ENCODE measurements at places on chromosomes 12 and 14.

GRCh38 chr12:62760779-62761178, 174.2 kb downstream of the PPM1H start:
- no peak for DNase-seq

- no peak for DNase-seq
Observed at GRCh38 chr12:92621833-92622232, 81.0 kb upstream of the PLEKHG7 start.

GRCh38 chr14:56821805-56822610, 11.7 kb upstream of the OTX2 start:
- no peak for DNase-seq

GRCh38 chr12:93804392-93805179, 127.4 kb downstream of the CRADD start:
- no peak for DNase-seq

DNA sequence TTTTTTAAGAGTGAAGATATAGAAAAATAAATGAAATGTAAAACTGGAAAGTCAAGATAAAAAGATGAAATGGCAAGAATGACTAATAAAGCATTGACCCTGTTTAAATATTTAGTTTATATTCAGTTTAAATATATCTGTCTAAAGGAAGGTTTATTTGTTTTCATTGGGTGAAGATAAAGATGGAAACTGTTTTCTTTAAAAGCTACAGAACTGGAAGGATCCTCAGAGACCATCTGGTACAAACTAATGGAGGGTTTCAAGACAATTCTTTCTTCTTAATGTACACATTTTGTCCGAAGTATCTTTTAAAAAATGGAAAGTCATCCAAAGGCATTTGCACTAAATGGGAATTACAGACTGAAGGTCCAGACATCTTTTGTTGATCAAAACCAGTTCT, 142.6 kb downstream of the EPS8 start:
- DNase-seq = no peak

DNA sequence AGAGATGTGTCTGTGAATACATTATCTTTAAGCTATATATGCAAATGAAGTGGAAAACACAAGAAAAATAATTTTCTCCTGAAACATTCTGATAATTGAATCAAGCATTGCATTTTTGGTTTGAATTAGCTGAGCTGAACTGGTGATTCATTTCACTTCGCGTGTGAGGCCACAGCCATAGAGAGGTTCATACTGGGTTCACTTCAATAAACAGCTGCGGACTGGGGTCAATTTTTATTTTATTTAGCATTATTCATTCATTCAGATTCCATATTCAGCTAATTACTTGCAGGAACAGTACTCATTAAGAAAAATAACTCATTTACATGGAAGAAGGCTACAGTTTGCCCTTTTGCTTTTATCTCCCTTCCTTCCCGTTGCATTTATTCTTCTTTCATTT, 195.2 kb upstream of the LRIG3 start:
- DNase-seq = no peak

DNA sequence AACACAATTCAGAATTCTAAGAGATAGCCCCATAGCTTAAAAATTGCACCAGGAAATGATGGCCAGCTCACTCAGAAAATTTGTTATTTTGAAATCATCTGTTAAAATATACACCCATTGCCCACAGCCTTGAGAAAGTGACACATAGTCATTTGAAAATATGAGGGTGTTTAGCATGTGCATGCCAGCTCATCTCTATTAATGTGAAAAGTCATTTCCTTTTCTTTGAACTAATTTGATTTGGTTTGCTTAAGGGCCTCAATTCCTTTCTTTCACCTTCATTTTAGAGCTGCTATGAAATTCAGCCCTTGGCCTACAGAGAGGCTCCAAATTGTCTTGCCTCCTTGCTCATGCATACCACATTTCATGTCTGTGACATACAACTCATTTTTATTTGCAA, 241.4 kb downstream of the PHLDA1 start:
- no peak for DNase-seq

All from CD4-positive, alpha-beta T cell treated with Interleukin-6 for 4 hours (primary cell).